DMS153 (cell line): ENCODE measurements at places on chromosomes 12 and 14.
A peak's percentile ranks its signal among the peaks of the same experiment; 100 is the strongest.

GRCh38 chr12:62893276-62893675 lies 41.7 kb downstream of the PPM1H start:
- DNase-seq, result no peak

GRCh38 chr12:67422081-67422480 lies 152.9 kb downstream of the CAND1 start:
- DNase-seq, result no peak

- DNase-seq, result no peak
These were observed 74.6 kb upstream of the SFSWAP start for GRCh38 chr12:131636266-131636665.

DNA sequence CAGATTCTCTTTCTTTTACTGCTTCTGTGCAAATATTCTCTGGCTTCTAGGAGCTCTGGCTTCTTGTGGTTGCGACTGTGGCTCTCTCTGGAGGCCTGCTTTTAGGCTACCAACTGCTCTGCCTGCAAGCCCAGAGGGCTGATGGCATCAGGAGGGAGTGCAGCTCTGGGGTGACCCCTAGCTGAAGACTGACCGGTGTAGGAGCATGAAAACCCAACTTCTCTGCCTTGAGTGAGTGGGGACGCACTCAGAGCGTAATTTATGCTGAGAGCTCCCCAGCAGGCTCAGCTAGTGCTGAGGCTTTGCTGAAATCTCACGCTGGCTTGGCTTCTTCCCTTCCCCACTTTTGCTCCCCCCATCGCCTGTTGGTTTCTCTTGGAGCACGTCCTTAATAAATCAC lies 29.9 kb upstream of the RBM19 start:
- no peak for DNase-seq

- DNase-seq, result no peak
These were observed 10.1 kb downstream of the TMEM179 start for GRCh38 chr14:104594310-104595046.

GRCh38 chr12:64452559-64453329 lies 824 bp downstream of the TBK1 start:
- DNase-seq, result peak; percentile 0

DNA sequence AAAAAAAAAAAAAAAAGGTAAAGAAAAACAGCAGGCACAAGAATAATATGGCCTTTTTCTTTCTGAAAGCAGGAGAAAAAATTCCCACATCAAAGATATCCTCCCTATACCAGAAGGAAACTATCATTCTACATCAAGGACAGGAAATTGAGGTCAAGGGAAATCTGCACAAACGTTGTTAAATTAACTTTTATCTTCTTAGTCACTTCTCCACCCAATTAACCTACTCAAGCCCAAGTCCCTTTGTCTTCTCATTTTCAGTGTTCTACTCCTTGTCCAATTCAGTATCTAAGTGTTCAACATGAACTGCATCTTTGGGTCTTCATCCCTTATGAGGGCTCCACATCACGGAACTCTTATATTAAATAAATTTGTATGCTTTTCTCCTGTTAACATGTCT lies 15.7 kb downstream of the NDUFA12 start:
- no peak for DNase-seq

DNA sequence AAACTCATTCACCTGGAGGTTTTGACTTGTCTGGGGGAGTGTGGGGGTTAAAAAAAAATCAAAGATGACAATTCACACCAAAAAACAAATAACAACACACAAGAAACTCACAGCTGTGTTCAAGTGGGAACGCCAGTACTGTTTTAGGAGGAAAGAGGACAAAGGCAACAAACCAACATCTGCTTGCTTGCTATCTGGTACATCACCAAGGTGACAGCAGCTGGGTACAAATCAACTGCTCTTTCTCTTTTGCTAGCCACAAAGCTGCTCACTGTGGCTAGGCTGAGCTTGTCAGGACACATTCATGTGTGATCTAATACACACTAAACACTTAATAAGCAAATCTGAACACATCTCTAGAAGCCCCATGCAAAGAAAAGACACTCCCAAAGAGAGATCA lies 128.0 kb upstream of the RAP1B start:
- DNase-seq, result no peak

DNA sequence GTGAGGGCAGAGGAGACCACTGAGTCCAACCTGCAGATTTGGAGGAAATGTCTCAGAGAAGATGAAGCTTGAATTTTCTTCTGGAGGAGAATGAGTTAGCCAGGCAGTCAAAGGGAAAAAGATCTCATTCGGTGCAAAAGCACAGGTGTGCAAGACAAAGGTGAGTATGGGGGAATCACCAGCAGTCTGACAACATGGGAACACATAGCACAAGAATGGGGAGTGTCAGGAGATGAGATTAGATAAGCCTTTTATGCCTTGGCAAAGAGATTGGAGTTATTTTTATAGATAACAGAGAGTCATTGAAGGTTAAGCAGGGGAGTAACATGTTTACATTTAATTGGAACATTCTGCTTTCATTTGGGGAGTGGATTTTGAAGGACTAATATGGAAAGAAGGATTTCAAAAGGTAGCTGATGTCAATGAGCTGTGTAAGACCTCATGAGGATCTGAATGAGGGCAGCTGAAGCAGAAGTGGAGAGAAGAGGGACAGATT lies 171.3 kb upstream of the NTF3 start:
- no peak for DNase-seq

GRCh38 chr12:112875608-112876007 lies 31.2 kb upstream of the OAS1 start:
- DNase-seq, result no peak

DNA sequence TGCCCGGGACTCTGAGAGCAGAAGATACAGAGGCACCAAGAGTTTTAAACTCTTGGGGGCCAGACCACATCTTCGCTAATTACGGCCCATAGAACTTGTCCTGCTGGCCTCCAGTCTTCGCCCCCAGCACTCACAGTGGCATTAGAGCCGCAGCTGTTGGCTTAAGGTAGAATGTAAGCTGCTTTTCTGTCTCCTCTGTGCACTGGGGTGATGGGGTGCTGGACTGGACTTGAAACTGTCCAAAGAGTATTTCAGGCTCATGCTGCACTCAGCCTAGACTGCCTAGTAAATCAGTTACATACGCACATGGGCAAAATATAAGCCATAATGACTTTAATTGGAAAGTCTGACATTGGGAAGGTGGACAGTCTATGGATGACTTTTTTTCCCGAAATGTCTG lies 29.0 kb downstream of the YY1 start:
- DNase-seq, result no peak

GRCh38 chr14:44979273-44979672 lies 17.3 kb downstream of the TOGARAM1 start:
- DNase-seq, result no peak

- DNase-seq, result no peak
These were observed 20.6 kb upstream of the ITGA5 start for GRCh38 chr12:54439521-54440255.
